CD4-positive, alpha-beta T cell (primary cell): ENCODE measurements at places on chromosomes 13 and 19.

GRCh38 chr13:113882267-113882630 lies 18.4 kb upstream of the GAS6 start:
- H3K36me3 ChIP-seq, result no peaks in the 10 kb centered on the region
- no peaks in the 10 kb centered on the region for H3K27me3 ChIP-seq
- H3K27ac ChIP-seq, result no peak overlapping the region
- no peak overlapping the region for H3K4me3 ChIP-seq
- no peak for DNase-seq

- no peak for DNase-seq
- H3K36me3 ChIP-seq, result no peaks in the 10 kb centered on the region
- H3K4me3 ChIP-seq, result no peak overlapping the region
- H3K27ac ChIP-seq, result no peak overlapping the region
- no peaks in the 10 kb centered on the region for H3K27me3 ChIP-seq
Measured at GRCh38 chr13:105979131-105980011, 556.1 kb downstream of the EFNB2 start.

GRCh38 chr13:107216046-107216755 lies 648.3 kb upstream of the ARGLU1 start:
- H3K27ac ChIP-seq, result no peak overlapping the region
- H3K36me3 ChIP-seq, result no peaks in the 10 kb centered on the region
- no peaks in the 10 kb centered on the region for H3K27me3 ChIP-seq

- H3K27me3 ChIP-seq, result peaks cover 34% of the 10 kb centered on the region
- H3K36me3 ChIP-seq, result no peaks in the 10 kb centered on the region
- DNase-seq, result no peak
- no peak overlapping the region for H3K27ac ChIP-seq
Measured at GRCh38 chr19:46648961-46649960, 11.7 kb downstream of the DACT3 start.

- no peaks in the 10 kb centered on the region for H3K27me3 ChIP-seq
- H3K27ac ChIP-seq, result peak overlapping the region; percentile 88
- H3K4me3 ChIP-seq, result peak overlapping the region; percentile 60
- DNase-seq, result no peak
- H3K36me3 ChIP-seq, result peaks cover 35% of the 10 kb centered on the region
Measured at GRCh38 chr19:48332351-48332661, 7.0 kb downstream of the EMP3 start.

GRCh38 chr19:51431124-51431523 lies 13.7 kb upstream of the SIGLEC10 start:
- no peak for DNase-seq
- H3K4me1 ChIP-seq, result no peaks in the 10 kb centered on the region
- no peak overlapping the region for H3K4me3 ChIP-seq
- H3K27me3 ChIP-seq, result no peaks in the 10 kb centered on the region
- no peaks in the 10 kb centered on the region for H3K36me3 ChIP-seq

GRCh38 chr13:39684531-39685137 lies 29.2 kb downstream of the COG6 start:
- no peak for DNase-seq
- H3K27ac ChIP-seq, result no peak overlapping the region
- no peaks in the 10 kb centered on the region for H3K27me3 ChIP-seq
- H3K4me3 ChIP-seq, result no peak overlapping the region
- peaks cover 50% of the 10 kb centered on the region for H3K36me3 ChIP-seq
- no peaks in the 10 kb centered on the region for H3K4me1 ChIP-seq

- H3K4me1 ChIP-seq, result no peaks in the 10 kb centered on the region
- H3K4me3 ChIP-seq, result no peak overlapping the region
- no peak for DNase-seq
- H3K27ac ChIP-seq, result no peak overlapping the region
- no peaks in the 10 kb centered on the region for H3K27me3 ChIP-seq
Measured at GRCh38 chr13:94664889-94665288, 47.5 kb downstream of the SOX21 start.

DNA sequence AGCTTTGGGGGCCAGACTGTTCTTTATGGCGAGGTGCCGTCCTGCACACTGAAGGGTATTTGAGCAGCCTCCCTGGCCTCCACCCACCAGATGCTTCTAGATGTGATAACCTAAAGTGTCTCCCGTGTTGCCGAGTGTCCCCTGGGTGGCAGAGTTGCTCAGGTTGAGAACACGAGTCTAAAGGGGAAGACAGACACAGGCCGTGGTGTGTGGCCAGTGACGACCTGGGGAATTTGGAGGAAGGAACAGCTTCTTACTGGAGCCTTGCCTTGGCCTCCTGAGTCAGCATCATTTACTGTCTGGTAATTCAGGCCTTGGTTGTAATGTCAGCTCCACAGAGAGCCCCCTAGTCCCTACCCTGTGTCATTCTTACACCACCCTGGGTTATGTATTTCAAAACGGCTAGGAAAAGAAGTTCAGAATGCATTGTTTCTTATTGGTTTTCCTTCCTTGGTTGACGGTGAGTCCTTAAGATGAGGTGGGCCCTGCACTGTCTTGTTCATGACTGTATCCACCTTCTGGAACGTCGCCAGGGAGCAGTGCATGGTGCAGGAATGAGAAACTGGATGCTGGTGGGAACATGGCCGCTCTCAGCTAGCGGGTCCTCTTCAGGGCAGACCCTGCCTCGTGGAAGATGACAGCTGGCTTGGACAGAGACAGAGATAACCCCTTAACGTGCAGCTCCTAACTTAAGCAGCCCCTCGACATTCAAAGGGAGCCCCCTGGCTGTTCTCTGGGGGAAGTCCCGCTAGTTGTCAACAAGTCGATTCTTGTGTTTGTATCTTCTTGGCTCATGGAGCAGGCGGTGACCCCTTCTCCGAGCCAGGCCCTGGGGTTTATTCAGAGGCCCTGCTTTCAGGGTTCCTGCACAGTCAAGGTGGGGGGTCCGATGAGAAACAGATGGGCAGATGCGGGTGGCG lies 7.2 kb downstream of the SIN3B start:
- peaks cover 71% of the 10 kb centered on the region for H3K36me3 ChIP-seq
- no peak overlapping the region for H3K27ac ChIP-seq
- peak; percentile 65 for DNase-seq
- H3K27me3 ChIP-seq, result no peaks in the 10 kb centered on the region
- peaks cover 6% of the 10 kb centered on the region for H3K4me1 ChIP-seq

DNA sequence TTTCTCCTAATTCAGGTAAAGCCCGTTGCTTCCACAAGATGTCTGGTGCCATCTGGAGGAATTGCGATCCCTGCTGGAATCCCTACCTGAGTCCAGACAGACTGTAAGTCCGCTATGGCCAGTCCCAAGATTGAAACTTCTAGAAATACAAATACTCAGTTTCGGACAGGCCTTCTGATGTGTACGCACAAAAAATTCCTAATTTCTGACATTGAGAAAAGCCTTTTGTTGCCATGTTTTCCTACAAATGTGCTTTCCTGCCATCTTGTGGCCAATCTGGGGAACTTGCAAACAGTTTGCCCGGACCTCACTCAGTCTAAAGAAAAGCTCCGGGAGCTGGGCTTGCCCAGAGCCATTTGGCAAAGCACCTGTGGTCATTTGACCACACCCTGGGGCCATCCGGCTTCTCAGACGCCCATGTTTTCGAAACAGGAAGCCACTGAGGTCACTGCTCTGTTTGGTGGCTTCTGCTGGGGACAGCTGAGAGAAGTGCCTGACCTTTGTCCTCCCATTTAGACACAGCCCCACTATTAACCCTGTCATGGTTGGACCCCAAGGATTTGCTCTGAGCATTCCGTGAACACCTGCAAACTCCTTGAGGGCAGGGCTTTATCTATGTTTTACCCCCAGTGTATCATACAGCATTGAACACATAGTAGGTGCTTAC lies 79.4 kb downstream of the SLC15A1 start:
- H3K36me3 ChIP-seq, result no peaks in the 10 kb centered on the region
- H3K4me3 ChIP-seq, result no peak overlapping the region
- peaks cover 6% of the 10 kb centered on the region for H3K4me1 ChIP-seq
- DNase-seq, result peak; percentile 38
- H3K27ac ChIP-seq, result no peak overlapping the region

- H3K36me3 ChIP-seq, result peaks cover 4% of the 10 kb centered on the region
- no peak overlapping the region for H3K4me3 ChIP-seq
- DNase-seq, result no peak
- no peak overlapping the region for H3K27ac ChIP-seq
Measured at GRCh38 chr19:3374369-3375112, 8.2 kb downstream of the NFIC start.

DNA sequence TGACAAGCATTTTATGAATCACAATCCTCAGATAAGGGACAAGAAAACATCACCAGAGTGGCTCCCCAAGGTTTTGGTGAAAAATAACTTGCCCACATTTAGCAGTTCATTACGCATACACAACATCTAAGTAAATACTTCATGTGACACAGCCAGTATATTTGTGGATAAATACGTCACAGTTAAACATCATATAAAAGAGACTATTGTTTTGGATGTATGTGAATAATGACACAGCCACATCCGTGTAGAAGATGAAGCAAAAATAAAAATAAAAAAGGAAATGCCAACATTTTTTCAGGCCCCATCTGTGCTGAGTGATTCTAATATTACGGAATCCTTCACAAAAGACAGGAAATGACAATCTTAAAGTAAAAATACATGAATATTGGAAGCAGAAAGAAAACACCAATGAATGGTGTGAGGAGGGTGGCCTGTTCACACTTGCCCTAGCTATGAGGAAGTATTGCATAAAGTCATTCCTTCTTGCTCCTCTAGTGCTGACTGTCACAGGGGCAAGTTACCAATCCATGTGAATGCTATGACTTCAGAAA lies 457.1 kb downstream of the KLF12 start:
- DNase-seq, result no peak
- H3K4me3 ChIP-seq, result no peak overlapping the region
- no peaks in the 10 kb centered on the region for H3K4me1 ChIP-seq

GRCh38 chr13:22848539-22849052 lies 332.2 kb upstream of the SGCG start:
- no peak overlapping the region for H3K4me3 ChIP-seq
- no peaks in the 10 kb centered on the region for H3K27me3 ChIP-seq
- no peak overlapping the region for H3K27ac ChIP-seq
- H3K36me3 ChIP-seq, result no peaks in the 10 kb centered on the region

DNA sequence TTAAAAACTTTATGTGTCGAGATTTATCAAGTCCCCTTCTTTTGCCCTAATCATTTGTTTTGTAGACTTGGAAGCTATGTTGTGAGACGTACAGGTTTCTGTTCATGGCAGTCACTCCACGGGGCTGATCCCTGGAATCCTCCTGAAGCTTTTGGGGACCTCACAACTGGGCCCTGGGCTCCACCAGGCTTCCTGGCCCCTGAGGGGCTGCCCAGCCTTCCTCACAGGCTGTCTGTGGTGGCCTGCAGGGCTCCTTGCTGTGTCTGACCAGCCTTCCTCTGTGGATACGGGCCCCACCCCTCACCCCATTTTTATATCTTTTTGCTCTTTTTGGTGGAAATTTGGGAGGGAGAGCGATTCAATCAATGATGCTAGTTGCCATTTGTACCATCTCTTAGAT lies 38.1 kb downstream of the CHST8 start:
- no peaks in the 10 kb centered on the region for H3K4me1 ChIP-seq
- H3K27ac ChIP-seq, result no peak overlapping the region
- no peak for DNase-seq
- no peak overlapping the region for H3K4me3 ChIP-seq
- H3K36me3 ChIP-seq, result no peaks in the 10 kb centered on the region

GRCh38 chr19:33646306-33646705 lies 24.6 kb downstream of the CHST8 start:
- no peaks in the 10 kb centered on the region for H3K27me3 ChIP-seq
- H3K36me3 ChIP-seq, result no peaks in the 10 kb centered on the region
- no peaks in the 10 kb centered on the region for H3K4me1 ChIP-seq
- no peak overlapping the region for H3K27ac ChIP-seq
- no peak overlapping the region for H3K4me3 ChIP-seq

DNA sequence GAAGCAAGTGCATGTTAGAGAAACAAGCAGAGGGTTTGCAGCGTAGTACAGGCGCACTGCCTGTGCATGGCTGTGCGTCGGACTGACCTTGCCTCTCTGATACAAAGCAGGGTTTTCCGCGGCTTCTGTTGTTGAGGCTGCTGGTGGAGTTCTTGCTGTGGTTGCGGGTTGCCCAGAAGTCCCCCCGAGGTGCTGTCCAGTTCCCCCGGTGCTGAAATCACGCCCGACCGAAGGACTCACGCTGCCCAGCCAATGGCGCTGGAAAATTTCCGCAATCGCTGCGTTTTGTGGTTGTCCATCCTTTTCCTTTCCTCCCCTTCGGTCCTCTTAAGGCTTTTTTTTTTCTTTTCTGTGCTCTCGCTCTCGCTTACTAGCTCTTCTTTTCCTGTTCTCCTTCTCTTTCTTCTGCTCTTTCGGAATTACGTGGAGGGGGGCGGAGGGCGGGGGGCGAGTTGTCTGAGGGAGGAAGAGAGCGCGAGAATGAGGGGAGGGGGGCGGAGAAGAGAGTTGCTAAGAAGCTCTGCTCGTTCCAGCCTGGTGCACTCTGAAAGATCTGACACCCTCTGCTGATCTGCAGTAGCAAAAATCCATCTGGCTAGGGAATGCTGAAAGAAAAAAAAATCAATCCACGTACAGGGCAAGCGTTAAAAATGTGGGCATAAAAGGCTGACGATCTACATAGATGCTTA lies at the start of gene SLITRK1:
Gene SLITRK1 (minus strand): TSS at position 558 of the 689 bp plus-strand sequence. CDS start 967 bp downstream, outside the sequence.
- H3K4me1 ChIP-seq, result peaks cover 7% of the 10 kb centered on the region
- no peak for DNase-seq
- peaks cover 48% of the 10 kb centered on the region for H3K27me3 ChIP-seq
- no peaks in the 10 kb centered on the region for H3K36me3 ChIP-seq
- no peak within 1 kb of the TSS for H3K27ac ChIP-seq
- H3K4me3 ChIP-seq, result no peak within 1 kb of the TSS

- DNase-seq, result no peak
- H3K36me3 ChIP-seq, result no peaks in the 10 kb centered on the region
- H3K4me1 ChIP-seq, result peaks cover 16% of the 10 kb centered on the region
- H3K27ac ChIP-seq, result no peak overlapping the region
Measured at GRCh38 chr19:12983091-12983490, 12.2 kb upstream of the NFIX start.

- H3K4me1 ChIP-seq, result no peaks in the 10 kb centered on the region
- H3K27me3 ChIP-seq, result no peaks in the 10 kb centered on the region
- DNase-seq, result no peak
- H3K36me3 ChIP-seq, result no peaks in the 10 kb centered on the region
- H3K27ac ChIP-seq, result no peak overlapping the region
Measured at GRCh38 chr13:85509512-85509911, 289.7 kb downstream of the SLITRK6 start.

DNA sequence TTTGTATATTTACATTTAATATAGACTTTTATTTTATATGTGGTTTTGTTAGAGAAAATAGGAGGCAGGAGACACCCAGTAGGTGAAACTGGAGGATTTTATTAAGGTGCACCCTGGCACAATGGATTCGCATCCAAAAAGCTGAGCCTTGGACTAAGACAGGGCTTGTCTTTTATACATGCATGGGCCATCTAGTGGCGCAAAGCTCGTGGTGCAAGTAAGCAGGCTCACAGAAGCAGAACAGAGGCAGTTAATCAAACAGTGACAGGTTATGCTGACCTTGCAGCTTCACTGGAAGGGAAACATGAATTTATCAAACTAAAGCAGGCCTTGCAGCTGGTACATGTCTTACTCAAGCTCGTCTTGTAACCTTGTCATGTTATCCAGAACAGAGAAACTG lies 58.8 kb upstream of the ZNF681 start:
- no peaks in the 10 kb centered on the region for H3K4me1 ChIP-seq
- no peaks in the 10 kb centered on the region for H3K36me3 ChIP-seq
- no peak overlapping the region for H3K4me3 ChIP-seq
- no peaks in the 10 kb centered on the region for H3K27me3 ChIP-seq
